ENCODE measurements at places on chromosomes 4 and X.

GRCh38 chr4:121740796-121741409 is 24.1 kb downstream of the SMIM43 start:
- DNase-seq, result no peak

DNA sequence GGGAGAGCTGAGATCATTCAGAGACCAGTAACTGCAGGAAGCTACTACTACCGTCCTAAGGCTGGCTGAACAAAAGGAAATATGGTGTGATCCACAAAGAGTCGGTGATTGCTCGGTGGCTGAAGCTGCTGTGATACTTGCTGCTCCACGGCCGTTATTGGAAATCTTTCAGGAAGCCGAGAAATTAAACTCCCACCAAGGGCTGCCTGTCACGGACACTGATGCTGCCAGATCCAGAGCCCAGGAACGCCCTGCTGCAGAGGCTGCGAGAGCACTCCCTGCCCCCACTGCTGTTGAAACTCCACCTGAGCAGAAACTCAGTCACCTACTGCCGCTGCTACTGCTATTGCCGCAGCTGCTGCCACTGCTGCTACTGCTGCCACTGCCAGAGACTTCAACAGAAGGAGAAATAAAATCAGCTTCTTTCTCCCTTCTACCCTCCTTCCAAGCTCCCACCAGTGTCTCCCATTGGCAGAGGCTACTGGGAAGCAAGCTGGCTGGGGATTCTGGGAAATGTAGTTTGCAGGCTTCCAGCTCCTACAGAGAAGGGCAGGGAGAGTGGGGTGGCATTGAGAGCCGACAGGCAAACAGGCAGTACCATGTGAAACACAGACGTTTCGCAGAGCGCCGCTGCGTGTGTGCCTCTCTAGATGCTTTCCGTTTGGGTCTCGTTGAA is 126.0 kb upstream of the ENPP6 start:
- DNase-seq, result peak; percentile 66

DNA sequence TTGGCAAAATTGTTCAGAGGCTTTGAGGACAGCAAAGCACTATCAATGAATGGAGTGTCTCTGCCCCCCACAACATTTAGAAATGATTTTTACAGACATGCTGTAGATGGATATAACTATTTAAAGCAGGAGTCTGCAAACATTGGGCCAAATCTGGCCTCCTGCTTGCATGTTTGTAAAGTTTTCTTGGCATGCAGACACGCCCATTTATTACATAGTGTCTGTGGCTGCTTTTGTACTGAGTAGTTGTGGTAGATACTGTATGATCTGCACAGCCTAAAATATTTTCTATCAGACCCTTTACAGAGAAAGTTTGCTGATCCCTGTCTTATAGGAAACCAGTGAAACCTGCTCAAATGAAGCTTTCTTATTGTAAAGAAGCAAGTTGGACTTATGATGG is 45.5 kb upstream of the PHEX start:
- no peak for DNase-seq

DNA sequence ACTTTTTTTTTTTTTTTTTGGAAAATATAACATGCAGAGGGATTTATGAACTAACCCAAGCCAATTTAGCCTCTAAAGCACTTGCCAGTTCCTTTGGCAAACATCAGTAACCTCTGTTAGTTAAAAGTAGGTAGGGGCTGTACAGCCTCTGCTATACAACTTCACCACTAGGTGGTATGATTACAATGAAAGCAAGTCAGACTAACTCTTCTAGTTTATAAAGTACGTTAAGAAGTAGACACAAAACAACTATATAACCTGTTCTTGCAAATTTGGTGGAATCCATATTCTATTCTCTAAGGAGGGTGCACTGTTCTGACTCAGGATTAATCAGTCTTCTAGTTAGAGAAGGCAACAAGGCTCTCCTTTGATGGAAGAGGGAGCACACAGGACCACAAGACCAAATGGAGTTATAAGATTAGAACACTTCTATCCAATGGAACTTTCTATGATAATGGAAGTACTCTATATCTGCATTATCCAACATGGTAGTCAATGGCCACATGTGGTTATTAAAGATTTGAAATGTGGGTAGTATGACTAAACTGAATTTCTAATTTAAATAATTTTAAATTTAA is 12.8 kb downstream of the AIMP1 start:
- DNase-seq, result peak; percentile 1

- DNase-seq, result no peak
Observed at GRCh38 chrX:19958552-19959486, 32.0 kb downstream of the BCLAF3 start.

DNA sequence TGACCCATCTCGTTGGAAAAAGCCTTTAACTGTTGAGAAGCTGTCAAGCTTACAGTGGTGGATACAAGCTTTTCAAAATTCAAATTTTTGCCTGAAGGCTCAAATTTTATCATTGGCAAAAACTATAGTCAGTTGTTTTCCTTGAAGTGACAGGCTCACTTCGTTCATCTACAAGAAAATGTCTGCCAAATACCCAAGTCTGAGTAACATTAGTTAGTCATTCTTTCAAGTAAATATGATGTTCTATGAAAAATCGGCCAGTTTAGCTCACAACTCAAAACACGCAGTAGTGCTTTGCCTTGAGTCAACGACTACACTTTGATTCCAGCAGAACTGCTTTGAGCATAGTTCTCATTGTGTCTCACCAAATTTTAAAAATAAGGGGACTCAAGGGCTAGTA is 170.3 kb upstream of the MAMLD1 start:
- no peak for DNase-seq

- DNase-seq, result no peak
Observed at GRCh38 chr4:153452658-153453378, 13.3 kb upstream of the TMEM131L start.

GRCh38 chrX:135307171-135307570 is 2.1 kb upstream of the ETDC start:
- no peak for DNase-seq

DNA sequence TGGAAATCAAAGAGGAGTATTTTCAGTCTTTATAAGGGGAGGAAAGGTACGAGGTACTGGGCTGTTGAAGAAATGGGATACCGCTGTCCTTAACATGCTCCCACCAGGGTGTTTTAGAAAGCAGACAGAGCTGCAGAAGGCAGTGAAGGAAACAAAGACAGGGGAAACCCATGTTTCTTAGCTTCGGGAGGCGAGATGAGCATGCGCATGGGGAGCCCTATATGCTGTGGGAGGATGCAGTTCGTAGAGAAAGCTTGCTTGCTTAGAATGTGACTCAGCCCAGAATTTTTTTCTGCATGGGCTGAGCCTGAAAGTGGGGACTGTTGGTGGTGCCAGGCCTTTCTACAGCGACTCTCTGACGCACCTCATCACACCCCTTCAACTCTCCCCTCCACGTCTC is 28.8 kb upstream of the SCOC start:
- DNase-seq, result no peak
